Endodermal cell (in vitro differentiated cells): ENCODE measurements at places on chromosomes 6 and 20.

DNA sequence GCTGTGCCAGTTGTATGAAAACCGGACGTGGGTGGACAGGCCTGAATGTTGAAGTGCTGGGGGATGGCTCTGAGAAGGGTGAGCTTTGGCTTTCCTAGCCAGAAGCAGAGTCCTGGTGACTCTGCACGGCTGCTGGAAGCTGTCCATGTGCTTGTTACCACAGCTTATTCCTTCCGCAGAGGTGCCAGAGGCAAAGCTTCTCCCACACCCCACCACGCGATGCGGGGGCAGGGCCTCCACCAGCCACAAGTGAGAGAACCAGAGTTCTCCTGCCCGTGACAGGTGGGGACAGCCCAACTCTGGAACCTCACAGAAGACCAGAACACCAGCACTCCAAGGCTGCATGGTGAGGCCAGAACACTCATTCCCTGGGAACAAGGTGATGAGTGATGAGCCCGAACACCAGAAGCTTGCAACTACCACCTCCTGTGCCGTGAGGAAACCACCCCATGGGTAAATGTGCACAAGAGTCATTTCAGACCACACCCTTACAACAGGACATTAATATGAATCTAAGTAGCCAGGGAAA, 36.7 kb downstream of the JAG1 start:
- DNase-seq = no peak

GRCh38 chr6:148835920-148836441, 89.2 kb downstream of the UST start:
- DNase-seq = no peak

DNA sequence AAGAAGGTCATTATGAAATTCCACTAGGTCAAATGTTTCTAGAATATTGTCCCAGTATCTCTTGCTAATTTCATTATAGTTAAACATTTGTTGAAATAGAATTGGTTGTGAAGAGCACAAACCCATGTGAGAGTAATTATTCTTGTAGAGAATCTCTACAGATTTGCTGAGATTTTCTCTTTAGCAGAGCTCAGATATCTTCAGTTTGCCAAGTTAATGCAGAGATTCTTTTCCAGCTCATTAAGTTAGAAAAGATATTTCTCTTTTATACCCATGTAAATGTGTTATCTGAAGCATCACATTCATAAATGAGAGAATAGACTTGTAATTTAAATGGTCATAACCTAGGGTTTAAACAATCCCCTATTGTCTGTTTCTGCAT, 232.0 kb upstream of the TAB2 start:
- DNase-seq = no peak

GRCh38 chr6:43304361-43304760, 4.3 kb downstream of the CRIP3 start:
- DNase-seq = no peak

DNA sequence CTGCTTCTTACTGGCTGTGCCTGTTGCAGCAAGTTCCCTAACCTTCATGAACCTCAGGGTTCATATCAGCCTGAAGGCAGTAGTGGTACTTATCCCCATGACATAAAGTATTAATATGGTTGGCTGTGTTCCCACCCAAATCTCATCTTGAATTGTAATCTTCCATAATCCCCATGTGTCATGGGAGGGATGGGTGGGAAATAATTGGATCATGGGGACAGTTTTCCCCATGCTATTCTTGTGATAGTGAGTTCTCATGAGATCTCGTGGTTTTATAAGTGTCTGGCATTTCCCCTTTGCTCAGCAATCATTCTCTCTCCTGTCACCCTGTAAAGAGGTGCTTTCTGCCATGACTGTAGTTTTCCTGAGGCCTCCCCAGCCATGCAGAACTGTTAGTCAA, 61.8 kb downstream of the FAM229B start:
- no peak for DNase-seq

DNA sequence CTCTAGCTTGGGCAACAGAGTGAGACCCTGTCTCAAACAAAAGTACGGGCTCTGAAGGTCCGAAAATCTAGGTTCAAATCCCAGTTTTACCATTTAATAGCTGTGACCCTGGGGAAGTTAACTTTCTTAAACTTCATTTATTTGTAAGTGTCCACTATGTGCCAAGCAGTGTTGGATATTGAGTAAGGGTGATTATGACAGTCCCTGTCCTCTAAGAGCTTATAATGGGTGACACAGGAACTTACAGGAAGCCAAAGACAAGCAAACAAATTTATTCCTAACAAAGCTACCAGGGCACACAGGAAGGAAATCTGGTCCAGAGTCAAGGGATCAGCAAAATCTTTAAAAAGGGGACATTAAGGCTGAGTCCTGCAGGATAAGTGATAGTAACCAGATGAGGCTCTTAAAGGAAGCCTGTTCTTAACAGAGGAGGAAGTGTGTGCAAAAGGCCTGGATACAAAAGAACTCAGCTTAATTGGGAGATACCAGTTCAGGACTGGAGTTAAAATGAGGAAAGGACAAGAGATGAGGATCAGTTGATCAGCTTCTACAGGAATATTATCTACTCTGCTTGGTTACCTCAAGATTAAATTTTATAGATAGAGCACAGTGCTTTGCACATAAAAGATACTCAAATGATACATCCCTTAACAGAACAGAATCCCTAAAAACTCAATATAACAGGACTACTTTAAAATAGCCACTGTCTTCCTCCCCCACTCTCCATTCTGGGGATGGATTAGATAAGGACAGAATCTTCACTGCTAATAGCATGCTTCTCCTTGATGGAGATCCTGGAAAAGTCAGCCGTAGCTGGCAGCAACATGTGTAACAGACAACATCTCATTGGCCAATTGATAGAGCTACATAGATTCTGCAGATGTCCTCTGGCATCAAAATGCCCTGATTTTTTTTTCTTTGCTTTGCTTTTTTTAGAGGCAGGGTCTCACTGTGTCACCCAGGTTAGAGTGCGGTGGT, 6.1 kb downstream of the SNX3 start:
- DNase-seq = no peak

GRCh38 chr6:37490536-37491170, 9.0 kb downstream of the CCDC167 start:
- no peak for DNase-seq

DNA sequence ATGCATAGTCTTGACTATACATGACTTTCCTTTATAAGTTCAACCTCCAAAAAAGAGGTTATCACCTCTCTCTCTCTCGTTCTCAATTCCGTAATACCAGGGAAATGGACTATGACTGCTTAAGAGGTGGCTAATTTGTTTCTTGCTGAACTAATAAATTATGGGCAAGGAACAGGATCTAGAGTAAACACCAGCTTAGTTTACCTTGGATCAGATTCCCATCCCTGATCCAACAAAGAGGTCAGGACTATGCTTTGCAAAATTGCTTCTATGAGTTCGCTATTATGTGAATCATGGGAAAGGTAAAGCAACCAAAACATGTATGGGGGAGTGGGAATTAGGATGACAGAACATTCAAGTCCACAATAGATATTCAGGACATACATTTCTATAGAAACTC, 630.7 kb downstream of the HACE1 start:
- DNase-seq = no peak

GRCh38 chr6:12126051-12126450, 113.9 kb downstream of the HIVEP1 start:
- DNase-seq = no peak

DNA sequence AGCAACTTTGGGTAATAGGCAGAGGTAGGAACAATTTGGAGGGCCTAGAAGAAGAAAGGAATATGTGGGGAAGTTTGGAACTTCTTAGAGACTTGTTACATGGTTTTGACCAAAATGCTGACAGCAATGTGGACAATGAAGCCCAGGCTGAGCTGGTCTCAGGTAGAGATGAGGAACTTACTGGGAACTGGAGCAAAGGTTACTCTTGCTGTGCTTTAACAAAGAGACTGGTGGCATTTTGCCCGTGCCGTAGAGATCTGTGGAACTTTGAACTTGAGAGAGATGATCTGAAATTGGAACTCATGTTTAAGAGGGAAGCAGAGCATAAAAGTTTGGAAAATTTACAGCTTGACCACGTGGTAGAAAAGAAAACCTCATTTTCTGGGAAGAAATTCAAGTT, 28.3 kb upstream of the TMEM200A start:
- DNase-seq = no peak

- no peak for DNase-seq
Observed at GRCh38 chr6:64266351-64266821, 630.8 kb downstream of the PHF3 start.

DNA sequence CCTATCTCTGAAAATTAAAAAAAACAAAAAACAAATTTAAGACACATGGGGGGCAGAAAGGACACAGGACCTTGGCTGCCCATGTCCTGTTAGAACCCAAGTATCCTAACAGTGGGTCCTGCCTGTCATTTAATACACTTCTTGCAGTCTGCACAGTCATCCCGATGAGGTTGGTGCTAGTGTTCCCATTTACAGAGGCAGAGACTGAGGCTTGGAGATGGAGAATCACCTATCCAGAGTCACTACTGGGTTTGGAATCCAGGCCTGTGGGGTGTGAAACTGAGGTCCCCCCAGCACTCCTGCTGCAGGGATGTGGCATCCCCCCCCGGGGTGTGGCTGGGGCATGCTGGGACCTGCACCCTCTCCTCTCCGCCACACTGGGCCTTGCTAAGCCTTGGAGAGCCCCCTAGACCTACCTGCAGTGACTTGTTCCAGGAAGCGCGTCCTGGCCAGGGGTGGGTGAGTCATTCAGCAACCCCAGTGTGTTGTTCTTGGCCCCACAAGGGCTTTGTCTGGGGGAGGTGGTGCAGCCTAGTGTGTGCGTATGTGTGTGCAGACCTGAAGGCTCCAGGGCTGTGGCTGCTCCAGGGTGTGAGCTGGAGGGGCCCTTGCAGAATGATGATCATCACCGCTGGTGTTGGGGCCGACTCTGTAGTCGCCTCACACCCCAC, 49.7 kb downstream of the BCAS4 start:
- no peak for DNase-seq
